ENCODE measurements at places on chromosomes 5 and 9.

- DNase-seq, result no peak
Observed at GRCh38 chr5:141665995-141666940, 15.1 kb upstream of the FCHSD1 start.

DNA sequence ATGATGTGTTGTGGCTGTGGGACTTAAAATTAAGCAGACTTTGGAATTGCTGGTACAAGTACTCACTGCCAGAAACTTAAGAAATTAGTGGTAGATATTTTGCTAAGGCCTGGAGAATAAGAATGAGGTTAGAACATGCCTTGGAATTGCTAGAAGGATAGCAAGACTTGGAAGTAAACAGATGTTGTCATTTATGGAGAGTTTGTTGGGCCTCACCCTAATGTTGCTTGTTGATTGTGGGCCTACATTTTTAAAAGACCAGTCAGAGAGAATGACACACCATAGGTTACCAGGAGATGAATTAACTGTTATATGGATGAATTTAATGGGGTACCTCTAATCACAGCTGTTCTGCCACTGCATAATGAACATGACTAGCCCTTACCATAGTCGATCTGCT lies 120.1 kb upstream of the GAS1 start:
- no peak for DNase-seq

GRCh38 chr5:62902126-62902525 lies 323.5 kb downstream of the LRRC70 start:
- no peak for DNase-seq

DNA sequence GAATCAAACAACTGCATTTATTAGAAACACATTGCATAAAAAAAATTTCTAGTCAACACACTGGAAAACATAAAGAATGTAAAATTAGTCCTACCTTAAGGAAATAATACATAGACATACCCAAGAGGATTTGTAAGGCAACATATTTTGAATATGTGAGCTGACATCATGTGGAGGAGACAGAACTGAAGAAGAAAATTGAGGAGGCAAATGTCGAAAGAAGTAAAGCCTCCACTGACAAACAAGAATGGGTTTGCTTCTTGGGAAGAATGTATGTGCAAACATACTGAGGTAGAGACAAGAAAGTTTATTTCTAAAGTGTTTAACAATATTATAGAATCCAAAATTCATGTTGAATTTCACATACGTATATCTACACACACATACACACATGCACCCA lies 363.0 kb upstream of the PDE4D start:
- DNase-seq, result no peak

DNA sequence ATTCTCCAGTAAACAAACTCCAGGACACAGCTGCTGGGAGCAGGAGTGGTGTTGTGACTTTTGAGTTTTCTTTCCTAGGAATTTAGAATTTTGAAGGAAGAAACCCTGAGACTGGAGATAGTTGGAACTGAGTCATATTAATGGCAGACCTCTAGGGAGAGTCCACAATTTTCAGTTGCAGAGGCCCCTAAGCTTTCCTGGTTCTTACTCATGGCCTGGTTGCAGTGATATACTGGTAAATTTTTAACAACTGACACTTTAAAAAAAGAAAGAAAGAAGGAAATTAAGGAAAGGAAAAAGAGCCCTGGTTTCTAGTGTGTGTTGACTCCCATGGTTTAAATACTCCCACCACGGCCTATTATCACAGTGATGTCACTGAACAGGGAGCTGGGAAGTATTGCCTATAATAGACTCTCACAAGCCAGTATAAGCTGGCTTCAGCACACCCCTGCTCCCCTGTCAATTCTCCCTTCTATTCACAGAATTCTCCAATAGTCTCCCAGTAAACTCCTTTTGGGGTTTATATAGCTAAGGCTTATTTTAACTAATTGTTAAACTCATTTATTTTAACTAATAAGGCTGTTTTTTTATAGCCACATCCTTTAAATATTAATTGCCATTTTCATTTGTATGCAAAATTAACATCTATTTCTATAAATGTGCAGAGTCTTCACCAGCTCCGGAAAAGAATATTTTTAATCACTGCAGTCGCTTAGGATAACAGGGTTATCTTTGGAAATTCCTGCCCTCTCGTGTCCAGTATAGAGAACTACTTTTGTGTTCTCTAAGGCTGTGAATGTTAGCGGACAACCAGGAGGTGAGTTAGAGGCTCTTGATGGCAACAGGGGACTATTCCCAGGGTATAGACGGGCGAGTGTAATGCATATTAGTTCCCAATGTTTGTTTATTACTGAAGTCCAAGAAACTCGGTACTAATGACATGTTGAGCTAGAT lies 59.7 kb downstream of the GGTA1 start:
- no peak for DNase-seq

DNA sequence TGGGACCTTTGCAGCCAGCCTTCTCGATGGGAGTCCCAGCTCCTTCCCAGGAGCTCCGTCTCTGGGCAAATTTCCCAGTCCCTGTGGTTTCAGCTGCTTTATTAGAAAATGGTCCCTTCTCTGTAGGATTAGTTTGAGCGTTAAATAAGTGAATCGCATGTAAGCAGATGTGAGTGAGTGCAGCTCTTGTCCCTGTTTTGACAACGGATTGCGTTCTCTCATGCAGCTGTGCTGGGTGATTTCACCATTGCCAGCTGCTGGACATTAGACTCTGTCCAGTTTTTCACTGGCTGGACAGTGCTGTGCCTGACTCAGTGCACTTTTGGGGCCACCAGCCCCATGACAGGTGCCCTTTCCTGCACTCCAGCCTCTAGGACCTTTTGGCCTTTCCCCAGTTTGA lies 11.6 kb upstream of the CEL start:
- DNase-seq, result no peak
